Glutamatergic neuron (in vitro differentiated cells): ENCODE measurements at places on chromosomes 5 and 9.

GRCh38 chr5:109567374-109568044 lies 122.2 kb upstream of the MAN2A1 start:
- DNase-seq, result no peak

GRCh38 chr9:4417578-4418325 lies 72.5 kb upstream of the SLC1A1 start:
- DNase-seq, result no peak

GRCh38 chr9:6598249-6598725 lies 47.2 kb downstream of the GLDC start:
- no peak for DNase-seq

- DNase-seq, result no peak
Observed at GRCh38 chr9:8832955-8833354, 1033.4 kb upstream of the DMAC1 start.

GRCh38 chr9:110443866-110444220 lies 106.2 kb upstream of the TXNDC8 start:
- DNase-seq, result no peak

DNA sequence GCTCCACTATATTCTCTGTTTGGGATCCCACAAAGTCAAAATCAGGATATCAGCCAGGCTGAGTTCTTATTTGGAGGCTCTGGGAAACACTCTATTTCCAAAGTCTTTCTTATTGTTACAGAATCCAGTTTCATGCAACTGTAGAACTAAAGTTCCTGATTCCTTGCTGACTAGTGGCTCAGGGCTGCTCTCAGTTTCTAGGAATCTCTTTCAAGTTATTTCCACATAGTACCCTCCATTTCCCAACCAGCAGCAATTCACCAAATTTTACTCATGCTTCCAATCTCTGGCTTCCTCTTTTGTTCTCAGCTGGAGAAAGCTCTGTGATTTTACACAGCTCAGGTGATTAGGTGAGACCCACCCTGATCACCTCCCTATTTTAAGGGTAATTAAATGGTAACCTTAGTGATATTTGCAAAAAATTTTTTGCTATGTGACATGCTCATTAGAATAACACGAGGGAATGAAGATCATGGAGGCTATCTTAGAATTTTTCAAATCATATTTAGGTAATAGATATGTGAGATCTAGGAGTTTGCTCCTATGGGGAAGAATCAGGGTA lies 794.9 kb upstream of the ARRDC3 start:
- no peak for DNase-seq

DNA sequence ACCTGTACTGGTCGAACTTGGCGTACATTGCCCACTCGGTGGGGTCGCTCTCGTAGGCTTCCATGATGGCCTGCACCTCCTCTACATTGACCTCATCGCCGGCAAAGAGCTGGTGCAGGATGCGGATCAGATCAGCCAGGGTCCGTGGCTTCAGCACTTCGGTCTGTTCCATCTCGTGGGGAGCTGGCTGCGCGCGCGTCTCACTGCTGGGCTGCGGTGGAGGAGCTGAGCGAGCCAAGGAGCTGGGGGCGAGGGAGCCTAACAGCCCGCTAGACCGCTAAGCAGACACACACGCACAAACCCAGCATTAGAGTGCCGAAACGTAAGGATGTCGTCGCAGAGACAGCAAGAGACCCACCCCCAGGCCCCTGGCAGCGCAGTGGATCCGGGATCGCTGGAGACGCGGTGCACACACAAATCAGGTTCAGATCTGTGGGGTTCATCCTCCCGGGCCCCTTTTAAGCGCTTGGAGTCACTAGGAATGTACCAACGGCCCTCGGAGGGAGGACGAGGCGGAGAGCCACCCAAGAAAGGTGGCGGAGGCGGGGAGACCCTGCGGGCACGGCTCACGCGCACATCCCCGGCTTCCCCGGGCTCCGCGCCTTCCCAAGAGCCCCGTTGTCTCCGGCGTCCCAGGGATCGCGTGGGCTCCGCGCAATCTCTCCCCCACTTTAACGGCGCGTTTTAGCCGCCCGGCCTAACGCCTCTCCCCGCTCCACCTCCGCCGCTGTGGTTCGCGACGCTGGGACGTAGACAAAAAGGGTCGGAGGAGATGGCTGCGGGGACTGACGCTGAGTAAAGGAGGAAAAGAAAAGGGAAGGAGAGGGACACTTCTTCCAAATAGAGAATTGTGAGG lies at the start of gene CDO1:
Gene CDO1, minus strand, starts transcription at position 434 of the 856 bp plus-strand sequence. Its CDS starts 262 bp downstream, at position 172.
- peak; percentile 77 for DNase-seq

DNA sequence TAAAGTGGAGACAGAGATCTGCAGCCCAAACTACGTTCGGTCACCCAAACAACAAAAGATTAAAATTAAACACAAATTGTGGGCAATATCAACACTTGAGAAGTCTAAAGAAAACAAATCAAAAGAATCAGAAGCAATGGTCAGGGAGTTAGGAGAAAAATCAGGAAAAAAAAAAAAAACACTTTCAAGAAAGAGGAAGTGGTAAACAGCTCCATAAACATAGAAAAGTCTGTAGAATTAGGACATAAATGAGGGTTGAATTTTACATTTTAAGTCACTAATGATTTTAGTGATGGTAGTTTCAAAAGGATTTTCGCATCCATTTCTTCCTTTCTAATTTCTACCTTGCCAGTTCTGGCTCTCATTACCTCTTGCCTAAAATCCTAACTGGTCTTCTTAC lies 10.1 kb downstream of the RNF145 start:
- DNase-seq, result no peak

- DNase-seq, result no peak
Observed at GRCh38 chr9:23855873-23856604, 30.0 kb upstream of the ELAVL2 start.

- no peak for DNase-seq
Observed at GRCh38 chr5:164475339-164475977, 970.0 kb downstream of the MAT2B start.

DNA sequence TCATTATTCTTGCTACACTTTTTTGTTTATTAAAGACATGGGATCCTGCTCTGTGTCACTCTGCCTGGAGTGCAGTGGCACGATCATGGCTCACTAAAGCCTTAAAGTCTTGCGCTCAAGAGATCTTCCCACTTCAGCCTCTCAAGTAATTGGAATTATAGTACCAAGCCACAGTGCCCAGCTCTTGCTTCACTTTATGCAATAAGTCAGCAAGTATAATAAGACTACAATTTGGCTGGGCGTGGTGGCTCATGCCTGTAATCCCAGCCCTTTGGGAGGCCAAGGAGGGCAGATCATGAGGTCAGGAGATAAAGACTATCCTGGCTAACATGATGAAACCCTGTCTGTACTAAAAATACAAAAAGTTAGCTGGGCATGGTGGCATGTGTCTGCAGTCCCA lies 5.9 kb downstream of the C9orf153 start:
- no peak for DNase-seq

- DNase-seq, result no peak
Observed at GRCh38 chr5:72691751-72692150, 124.7 kb upstream of the TNPO1 start.

- DNase-seq, result no peak
Observed at GRCh38 chr5:2165615-2166305, 283.0 kb upstream of the IRX4 start.

DNA sequence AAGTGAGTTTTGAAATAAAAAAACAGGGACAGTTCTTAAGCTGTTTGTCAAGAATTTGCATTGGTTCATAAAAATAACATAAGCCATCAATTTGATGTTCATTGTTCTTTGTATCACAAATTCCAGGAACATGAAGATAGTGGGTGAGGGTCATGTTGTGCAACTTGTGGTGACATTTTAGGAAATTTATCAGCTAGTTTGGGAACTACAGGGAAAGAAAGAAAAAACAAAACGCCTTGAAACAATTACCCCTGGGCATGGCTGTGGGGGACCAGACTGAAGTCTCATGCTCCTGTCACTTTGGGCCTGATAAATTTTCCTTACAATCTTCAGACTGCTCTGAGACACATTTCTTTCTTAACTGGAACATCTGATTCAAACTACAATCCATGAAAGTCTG lies 207.1 kb upstream of the CLINT1 start:
- DNase-seq, result no peak

DNA sequence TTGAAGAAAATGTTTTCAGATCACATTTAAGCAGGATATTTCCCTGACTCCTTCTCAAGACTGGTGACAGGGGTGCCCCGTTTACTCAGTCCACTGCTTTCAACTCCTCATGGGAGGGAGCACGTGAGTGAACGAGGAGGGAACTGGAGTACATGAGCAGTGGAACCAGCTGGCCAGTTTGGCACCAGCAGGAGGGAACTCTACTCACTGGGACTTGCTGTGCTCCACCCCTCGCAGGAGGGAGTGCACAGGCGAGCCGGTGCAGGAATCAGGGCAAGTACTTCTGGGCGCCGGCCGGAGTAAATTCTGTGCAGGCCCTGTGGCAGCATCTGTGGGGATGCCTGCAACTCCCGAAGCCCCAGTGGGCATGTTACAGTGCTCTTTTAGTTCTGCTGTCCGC lies 1941.1 kb upstream of the C9orf72 start:
- DNase-seq, result peak; percentile 50

DNA sequence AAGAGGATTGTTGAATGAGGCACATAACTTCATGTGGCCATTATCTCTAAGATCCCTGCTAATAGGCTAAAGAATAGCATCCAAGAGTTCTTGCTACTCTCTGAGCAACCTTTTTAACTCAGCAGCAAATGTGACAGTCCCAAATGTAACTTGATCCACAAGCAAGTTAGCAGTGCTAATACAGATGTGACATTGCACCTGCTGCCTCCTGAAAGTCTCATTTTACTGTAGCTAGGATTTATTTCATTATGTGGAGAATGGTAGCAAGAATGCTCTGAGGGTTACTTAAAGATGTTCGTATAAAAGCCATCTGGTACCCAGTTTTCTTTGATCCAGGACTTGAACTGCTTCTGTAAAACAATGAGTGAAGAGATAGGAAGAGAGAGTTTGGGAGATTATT lies 45.8 kb downstream of the CDH10 start:
- no peak for DNase-seq

- no peak for DNase-seq
Observed at GRCh38 chr5:165521816-165522610, 2016.6 kb downstream of the MAT2B start.

DNA sequence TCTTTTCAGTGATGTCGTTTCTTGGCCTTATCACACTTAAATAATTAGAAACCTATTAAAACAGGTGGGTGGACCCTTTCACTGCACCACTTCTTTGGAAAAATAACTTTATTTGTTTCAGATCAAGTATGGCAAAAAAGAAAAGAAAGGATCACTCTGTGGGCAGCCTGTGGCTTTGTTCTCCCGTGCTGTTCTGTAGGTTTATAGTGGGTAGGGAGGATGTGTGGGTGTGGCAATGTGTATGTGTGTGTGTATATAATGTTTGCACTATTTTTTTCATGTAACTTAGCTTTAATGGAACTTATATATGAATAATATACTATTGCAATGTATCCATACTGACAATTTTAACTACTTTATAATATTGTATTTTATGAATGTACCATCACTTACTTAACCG lies 85.9 kb downstream of the ACTBL2 start:
- no peak for DNase-seq

DNA sequence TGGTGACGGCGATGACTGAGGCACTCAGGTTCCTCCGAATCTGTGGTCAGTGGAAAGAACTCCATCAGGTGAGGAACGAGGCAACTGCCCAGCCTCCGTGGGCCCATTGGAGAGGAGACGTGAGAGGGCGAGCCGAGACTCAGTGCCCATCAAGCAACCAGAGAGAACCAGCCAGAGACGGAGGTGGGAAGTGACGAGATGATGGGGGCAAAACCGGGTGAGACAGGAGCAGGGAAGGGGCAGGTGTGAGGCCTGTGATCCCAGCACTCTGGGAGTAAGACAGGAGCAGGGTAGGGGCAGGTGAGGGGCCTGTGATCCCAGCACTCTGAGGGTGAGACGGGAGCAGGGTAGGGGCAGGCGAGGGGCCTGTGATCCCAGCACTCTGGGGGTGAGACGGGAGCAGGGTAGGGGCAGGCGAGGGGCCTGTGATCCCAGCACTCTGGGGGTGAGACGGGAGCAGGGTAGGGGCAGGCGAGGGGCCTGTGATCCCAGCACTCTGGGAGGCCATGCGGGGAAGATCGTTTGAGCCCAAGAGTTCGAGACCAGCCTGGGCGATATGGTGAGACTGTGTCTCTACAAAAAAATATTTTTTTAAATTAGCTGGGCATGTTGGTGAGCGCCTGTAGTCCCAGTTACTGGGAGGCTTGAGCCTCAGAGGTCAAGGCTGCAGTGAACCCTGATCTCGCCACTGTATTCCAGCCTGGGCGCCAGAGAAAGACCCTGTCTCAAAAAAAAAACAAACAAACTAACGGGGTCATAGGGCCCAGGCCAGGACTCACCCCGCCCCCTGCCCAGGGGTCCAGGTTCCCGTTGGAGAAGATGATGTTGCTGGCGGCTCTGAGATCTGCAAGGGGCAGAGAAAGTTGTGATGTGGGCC lies 3.4 kb downstream of the DPP7 start:
- DNase-seq, result no peak

- no peak for DNase-seq
Observed at GRCh38 chr5:124844371-124844920, 98.0 kb upstream of the ZNF608 start.

- DNase-seq, result no peak
Observed at GRCh38 chr9:87603854-87604490, 106.3 kb downstream of the DAPK1 start.

DNA sequence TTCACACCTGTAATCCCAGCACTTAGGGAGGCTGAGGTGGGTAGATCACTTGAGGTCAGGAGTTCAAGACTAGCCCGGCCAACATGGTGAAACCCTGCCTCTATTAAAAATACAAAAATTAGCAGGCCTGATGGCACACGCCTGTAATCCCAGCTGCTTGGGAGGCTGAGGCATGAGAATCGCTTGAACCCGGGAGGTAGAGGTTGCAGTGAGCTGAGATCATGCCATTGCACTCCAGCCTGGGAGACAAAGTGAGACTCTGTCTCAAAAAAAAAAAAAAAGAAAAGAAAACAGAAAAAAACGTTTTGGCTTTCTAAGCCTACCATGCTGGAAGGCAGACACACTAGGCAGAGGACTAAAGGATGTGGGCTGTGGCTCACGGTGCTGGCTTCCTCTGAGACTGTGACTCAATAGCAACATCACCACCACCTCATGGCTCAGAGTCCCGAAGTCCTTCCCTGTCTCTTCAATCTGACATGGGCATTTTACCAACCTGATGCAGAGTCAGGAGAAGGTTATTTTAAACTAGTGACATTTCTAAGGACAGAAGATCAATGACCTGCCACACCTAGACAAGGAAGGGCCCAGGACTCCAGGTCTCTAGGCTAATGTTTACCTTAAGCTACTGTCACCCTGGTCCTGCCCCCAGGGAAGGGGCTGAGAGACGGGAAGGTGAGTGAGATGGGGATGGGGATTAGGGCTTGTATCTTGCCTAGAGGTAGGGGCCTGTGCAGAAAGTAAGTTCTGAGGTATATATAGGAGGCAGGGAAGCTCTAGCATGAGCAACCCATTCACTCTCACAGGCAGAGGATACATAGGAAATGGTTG lies 3.7 kb downstream of the ECSCR start:
- no peak for DNase-seq
